Femur (tissue), 1 donor: ENCODE measurements at places on chromosomes 13 and 19.

DNA sequence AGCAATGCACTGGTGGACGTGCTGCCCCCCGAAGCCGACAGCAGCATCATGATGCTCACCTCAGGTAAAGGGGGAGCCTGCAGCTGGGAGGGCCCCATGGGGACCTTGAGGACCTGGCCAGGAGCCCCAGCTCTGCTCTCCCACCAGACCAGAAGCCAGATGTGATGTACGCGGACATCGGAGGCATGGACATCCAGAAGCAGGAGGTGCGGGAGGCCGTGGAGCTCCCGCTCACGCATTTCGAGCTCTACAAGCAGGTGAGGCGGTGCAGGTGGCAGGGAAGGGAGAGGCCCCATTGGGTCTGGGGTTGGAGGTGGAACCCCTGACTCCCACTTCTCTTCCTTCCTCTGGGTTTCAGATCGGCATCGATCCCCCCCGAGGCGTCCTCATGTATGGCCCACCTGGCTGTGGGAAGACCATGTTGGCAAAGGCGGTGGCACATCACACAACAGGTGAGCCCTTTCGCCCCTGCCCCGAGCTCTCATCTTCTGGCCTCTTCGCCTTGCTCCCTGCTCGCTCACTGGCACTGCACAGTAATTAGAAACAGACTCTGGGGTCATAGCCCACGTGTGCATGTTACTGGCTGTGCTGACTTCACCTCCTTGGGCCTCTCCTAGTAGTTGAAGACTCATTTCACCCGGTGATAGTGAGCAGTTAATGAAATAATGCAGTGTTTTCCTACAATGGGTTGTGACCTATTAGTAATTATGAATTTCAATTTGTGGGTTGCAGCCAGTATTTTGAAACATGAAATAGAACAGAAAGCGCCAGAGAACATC lies 3.6 kb downstream of the PSMC4 start:
- DNase-seq, result no peak

DNA sequence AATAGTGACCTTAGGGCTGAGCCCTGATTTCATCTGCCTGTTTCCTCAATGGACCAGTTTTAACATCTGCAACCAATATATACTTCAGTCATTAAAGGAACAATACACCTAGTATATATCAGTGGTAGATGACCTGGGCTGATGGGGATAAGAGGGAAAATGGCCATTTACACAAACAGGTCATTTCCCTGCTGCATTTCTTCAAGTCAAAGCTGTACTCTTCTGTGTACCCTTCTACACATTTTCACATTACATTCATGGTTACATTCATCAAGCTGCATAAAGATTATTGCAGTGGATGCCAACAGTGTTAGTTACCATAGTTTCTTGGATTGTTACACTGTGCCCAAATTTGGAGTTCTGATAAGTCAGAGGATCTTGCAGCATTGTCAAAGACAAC lies 81.2 kb upstream of the RAP2A start:
- no peak for DNase-seq

GRCh38 chr13:109667807-109668291 lies 118.5 kb downstream of the IRS2 start:
- no peak for DNase-seq

GRCh38 chr13:110347535-110348308 lies 40.6 kb downstream of the COL4A2 start:
- DNase-seq, result no peak

DNA sequence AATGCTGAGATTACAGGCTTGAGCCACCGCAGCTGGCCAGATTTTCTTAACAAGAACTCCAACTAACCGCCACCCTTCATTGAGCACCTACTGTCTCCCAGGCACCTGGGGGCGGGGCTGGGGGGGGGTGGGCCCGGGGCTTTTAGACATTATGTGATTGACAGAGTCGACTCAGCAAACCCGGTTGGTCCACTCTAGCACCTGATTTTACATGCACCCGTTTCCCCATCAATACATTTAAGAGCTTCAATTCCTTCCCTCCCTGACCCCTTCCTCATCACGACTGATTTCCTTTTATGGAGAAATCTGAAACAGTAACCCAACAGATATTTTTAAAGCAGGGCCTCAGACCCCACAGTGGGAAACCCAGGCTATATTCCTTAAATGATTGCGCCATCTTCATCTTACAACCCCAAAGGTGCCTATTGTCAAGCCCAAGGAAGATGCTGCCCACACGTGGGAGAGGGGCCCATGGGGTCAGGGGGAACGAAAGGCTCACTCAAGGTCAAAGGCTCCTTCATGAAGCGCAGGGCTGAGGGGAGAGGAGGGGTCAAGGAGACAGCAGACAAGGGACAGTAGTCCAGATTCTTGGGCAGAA lies 1.8 kb downstream of the INSR start:
- no peak for DNase-seq

- DNase-seq, result no peak
Observed at GRCh38 chr13:26010487-26011207, 41.2 kb downstream of the SHISA2 start.
